Fibroblast of pulmonary artery (primary cell): ENCODE measurements at places on chromosomes 11 and 22.

DNA sequence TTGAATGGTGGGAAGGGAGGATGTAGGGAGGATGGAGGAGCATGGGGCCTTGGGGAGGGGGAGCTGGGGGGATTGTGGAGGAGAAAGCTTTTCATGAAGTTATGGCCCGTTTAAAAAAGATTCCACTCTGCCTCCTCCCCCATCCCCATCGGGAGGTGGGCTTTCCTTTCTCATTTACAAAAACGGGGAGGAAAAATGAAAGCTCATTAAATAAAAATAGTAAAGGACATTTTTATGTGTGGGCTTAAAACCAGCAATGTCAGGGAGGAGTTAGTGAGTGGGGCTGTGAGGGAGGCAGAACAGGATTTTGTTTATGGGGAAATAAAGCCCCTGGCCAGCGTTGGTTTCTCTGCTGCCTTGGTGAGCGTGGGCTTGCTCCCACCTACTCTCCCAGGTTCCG, 83.2 kb downstream of the ZBTB16 start:
- DNase-seq = no peak

- DNase-seq = no peak
Measured at GRCh38 chr11:120200677-120201076, 10.2 kb upstream of the OAF start.

DNA sequence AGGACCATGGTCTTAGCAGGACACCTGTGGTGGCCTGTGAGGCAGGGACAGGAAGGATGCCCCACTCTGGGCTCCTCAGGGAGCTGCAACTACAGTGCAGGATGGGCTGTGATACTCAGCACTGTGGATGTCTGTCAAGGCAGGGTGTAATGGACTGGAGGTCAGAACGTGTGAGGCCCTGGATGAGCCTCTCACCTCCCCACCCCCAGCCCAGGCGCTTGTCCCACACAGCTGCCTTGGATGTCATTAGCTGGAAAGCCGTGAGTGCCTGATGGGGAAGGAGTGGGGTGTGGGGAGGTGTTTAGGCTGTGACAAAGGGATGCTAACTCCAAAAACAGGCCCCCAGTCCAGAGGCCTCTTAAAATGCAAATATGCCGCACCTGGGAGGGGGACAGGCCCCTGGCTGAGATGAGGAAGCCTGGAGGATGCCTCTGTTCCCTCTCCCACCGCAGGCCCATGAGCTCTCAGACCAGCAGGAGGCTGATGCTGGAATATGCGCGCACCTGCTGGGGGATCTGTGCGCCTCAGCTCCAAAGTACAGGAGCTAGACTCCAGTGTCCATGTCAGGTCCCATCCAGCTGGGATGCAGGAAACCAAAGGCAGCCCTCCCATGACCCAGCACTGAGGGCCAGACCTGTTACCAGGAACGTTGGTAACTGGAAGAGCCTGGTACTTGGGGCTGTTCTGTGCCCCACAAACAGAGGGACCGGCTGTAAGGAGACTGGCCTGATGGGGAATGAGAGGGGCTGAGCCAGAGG, 25.1 kb downstream of the RSPH14 start:
- DNase-seq = no peak

DNA sequence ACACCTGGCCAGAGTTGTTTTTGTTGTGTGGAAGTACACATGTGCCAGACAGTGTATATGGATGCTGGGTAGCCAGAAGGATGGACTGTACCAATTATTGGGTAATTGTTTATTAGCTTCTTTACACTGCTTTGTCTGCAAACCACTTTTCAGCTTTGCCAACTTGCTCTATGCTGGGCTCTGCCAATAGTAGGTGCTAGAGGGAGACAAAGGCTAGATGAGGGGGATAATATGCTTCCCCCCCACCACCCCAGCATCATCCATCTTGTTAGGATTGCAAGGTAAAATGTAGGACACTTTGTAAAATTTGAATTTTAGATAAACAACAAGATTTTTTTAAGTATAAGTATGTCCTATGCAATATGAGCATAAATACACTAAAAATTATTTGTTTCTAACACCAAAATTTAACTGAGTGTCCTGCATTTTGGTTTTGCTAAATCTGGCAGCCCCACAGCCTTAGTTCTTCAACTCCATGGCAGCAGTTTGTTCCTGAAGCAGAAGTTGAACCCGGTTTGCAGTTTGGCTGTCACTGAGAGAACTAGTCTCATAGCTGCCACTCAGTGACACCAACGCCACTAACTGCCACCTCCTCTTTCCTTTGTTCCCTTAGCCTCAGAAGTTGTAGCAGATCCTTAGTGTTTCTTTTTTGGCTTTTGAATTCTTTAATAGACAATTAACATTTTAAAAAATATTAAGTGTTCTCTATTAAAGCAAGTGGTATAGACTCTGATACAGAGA, 78.8 kb downstream of the CCDC81 start:
- no peak for DNase-seq

GRCh38 chr11:22065472-22065871, 127.4 kb upstream of the ANO5 start:
- DNase-seq = no peak

DNA sequence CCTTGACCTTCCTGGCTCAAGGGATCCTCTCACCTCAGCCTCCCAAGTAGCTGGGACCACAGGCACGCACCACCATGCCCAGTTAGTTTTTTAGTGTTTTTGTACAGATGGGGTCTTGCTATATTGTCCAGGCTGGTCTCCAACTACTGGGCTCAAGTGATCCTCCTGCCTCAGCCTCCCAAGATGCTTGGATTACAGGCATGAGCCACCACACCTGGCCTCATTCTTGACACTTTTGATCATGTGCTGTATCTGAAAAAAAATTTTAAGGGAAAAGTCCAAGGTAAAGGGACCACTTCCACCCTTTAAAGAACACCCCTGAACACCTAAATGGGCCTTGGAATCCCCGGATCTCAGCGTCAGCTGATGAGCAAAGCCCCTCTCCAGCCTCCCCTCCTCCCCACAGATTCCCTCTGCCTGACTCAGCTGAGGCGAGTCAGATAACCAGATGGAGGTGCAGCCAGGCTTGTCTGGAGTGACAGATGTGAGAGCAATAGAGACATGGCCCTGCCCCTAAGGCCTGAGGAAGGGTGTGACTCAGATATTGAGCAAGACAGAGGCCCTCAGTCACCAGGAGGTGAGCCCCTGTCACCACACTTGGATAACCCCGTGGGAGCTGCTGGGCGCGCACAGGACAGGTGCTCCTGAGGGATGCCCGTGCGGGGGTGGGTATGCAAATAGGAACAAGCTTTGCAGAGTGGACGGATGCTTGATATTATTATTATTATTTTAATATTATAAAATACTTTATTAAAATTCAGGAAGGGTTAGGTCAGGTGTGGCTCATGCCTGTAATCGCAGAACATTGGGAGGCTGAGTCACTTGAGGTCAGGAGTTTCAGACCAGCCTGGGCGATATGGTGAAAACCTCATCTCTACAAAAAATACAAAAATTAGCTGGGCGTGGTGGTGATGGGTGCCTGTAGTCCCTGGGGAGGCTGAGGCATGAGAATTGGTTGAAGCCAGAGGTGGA, 5.0 kb upstream of the CCDC88B start:
- peak; percentile 81 for DNase-seq

GRCh38 chr11:36724742-36725385, 126.8 kb upstream of the RAG2 start:
- DNase-seq = no peak

DNA sequence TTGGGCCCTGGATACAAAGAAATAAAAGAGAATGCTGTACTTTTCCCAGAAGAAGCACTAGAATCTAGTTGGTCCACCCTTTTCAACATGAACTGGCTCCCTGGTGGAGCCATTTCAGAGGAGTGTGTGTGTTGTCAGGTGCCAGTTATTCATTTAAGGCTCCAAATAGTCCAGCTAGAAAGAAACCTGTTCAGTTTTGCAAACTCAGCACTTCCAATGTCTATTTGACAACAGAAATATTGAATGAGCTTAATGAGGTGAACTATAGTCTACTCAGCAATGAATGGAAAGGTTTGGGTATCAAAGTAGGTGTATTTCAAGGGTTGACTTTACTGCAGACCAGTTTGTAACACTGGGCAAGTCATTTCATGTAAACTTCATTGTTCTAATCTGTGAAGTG, 2.1 kb downstream of the OR8D1 start:
- DNase-seq = no peak

- peak; percentile 35 for DNase-seq
Measured at GRCh38 chr22:45717789-45718188, 46.2 kb downstream of the ATXN10 start.

- DNase-seq = peak; percentile 5
Measured at GRCh38 chr11:47667135-47667534, 24.8 kb upstream of the MTCH2 start.

DNA sequence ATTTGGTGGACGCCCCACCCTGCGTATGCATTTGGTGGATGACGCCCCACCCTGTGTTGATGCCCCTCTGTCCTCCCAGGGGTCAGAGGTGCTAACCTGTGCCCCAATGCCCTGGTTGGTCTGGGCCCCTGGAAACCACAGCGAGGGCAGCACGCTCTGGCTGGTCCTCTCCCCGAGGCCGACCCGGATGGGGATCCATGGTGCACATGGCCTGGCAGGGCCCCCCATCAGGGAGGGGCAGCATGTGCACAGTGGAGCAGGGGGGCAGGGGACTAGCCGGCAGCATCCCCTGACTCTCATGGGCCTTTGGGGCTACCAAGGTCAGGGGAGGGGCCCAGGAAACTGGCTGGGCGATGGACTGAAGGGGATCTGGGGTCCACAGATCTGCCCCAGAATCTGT, 7.6 kb upstream of the MUC5AC start:
- no peak for DNase-seq

- DNase-seq = no peak
Measured at GRCh38 chr11:27367881-27368280, 4.9 kb upstream of the CCDC34 start.

DNA sequence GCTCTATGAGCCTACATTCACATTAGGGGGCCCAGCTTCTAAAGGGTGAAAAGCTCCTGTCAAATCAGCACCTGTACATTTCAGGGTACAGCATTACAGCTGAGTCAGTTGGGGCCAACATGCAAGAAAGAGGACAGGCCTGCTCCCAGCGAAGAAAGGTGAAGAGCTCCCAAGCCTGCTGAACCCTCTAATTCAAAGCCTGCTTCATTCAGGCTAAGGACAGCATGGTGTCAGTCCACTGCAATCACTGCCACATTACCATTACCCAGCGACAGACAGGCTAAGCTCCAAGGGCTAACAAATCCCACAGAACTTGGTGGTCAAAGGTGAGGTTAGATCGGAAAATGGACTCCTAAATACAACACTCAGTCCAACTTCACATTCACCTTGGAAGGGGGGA, 65.4 kb upstream of the CHRM4 start:
- DNase-seq = no peak

DNA sequence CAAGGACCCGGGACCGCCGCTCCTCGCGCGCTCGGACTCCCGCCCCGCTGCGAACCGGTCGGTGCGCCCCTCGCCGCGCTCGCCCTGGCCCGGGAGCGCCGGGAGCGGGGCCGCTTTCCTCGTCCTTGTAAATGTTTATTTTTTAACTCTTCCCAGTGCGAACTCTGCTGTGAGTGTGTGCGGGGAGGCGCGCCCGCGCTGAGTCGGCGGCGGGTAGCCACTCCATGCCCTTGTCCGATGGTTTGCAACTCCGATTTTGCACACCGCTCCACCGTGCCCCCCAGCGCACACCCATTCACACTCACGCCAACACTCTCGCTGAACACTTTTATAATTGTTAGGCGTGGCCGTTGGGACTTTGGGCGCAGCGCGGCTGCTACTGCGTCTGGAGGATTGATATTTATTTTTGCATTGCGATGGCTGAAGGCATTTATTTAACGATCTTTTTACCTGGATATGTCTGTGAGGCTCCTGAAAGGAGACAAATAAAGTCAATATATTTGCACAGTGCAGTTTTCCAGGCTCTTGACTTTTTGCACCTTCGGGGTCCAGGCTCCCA, 1.0 kb downstream of the C11orf96 start:
- peak; percentile 36 for DNase-seq

- DNase-seq = peak; percentile 44
Measured at GRCh38 chr11:72144807-72145565, 9.5 kb downstream of the FOLR3 start.

DNA sequence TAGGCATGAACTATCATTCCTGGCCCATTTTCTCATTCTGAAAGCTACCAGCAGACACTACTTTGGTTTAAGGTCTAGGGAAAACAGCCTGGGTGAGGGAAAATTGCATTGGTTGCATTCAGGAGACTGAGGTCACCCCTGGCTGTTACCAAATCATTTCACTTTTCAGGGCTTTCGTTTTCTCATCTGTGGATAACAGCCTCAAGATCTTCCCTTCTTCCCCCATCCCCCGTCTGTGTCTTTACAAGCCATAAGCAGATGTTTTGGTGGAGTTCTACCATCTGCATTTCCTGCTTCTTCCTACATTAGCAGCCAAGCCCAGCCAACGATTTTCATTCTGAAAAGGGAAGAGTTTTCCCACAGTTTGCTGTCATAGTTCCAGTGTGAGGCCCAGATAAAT, 130.4 kb downstream of the HIPK3 start:
- DNase-seq = no peak

GRCh38 chr11:113572136-113572735, 97.0 kb upstream of the DRD2 start:
- no peak for DNase-seq

- DNase-seq = peak; percentile 27
Measured at GRCh38 chr11:77710358-77710757, 72.8 kb upstream of the CLNS1A start.

GRCh38 chr11:123425367-123425766, 4.7 kb upstream of the GRAMD1B start:
- no peak for DNase-seq

DNA sequence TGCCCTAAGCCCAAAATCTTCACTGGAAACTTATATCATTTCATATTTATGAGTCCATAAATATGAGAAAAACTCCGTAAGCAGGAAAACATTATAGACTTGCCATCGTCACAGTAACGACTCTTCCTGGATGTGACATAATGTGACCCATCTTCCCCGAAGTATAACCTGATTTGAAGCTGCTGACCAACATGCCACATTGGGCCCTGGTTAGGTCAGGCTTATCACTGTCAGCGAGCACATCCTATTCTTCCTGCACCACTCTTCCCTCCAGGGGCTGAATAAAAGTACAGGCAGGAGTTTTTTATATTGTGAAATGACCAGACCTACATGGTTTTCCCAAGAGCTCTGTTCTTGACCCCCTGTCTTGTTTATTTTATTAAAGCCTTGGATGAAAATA, 12.1 kb upstream of the BLID start:
- no peak for DNase-seq

DNA sequence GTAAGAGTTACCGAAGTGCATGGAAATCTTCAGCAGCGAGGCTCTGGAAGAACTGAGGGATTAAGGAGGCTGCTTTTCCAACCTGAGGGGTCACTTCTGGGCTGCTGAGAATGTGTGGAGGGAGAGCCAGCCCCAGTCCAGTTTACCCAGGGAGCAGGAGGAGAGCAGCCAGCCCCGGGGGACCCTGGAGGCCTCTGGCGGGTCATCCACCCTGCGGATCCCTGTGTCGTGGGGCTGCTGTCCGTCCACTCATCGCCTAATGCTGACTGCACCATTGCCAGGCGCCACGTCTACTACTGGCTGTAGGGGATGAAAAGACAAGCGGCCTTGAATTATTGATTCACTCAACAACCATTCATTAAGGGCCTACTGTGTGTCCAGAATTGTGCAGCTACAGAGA, 228.7 kb upstream of the TBCEL start:
- no peak for DNase-seq

- DNase-seq = peak; percentile 51
Measured at GRCh38 chr22:46058091-46058420, 81.1 kb upstream of the WNT7B start.
